Spinal cord (tissue), 10 donors: ENCODE measurements at places on chromosomes 4 and X. TPM values are rescaled to one million over a fixed set of nuclear protein-coding genes. Genes with fewer than 3 reads are reported as not detected.

AMOT gene
- 23.9 TPM for total RNA-seq

NOX1 gene
- total RNA-seq, result not detected

AFM gene
- not detected for total RNA-seq

VCX2 gene
- total RNA-seq, result not detected

FATE1 gene
- total RNA-seq, result 0.39 TPM

NIPAL1 gene
- total RNA-seq, result 1.9 TPM

BRS3 gene
- 0.30 TPM for total RNA-seq

BEX2 gene
- total RNA-seq, result 82.5 TPM

PAGE2B gene
- 0.33 TPM for total RNA-seq

MAGED4B gene
- total RNA-seq, result 66.7 TPM

ATP1B4 gene
- total RNA-seq, result 0.11 TPM

CASP3 gene
- total RNA-seq, result 47.6 TPM

PPARGC1A gene
- total RNA-seq, result 15.8 TPM

SULT1B1 gene
- 2.0 TPM for total RNA-seq

GPR82 gene
- total RNA-seq, result 0.10 TPM

SYP gene
- 83.5 TPM for total RNA-seq
